ENCODE measurements at places on chromosomes 2 and 18. TPM values are rescaled to one million over a fixed set of nuclear protein-coding genes. Genes with fewer than 3 reads are reported as not detected.
A peak's percentile ranks its signal among the peaks of the same experiment; 100 is the strongest.

GRCh38 chr2:100124761-100125160 lies 17.6 kb downstream of the AFF3 start:
- H3K27ac ChIP-seq, result no peak overlapping the region
- H3K36me3 ChIP-seq, result no peaks in the 10 kb centered on the region
- no peaks in the 10 kb centered on the region for H3K27me3 ChIP-seq

DNA sequence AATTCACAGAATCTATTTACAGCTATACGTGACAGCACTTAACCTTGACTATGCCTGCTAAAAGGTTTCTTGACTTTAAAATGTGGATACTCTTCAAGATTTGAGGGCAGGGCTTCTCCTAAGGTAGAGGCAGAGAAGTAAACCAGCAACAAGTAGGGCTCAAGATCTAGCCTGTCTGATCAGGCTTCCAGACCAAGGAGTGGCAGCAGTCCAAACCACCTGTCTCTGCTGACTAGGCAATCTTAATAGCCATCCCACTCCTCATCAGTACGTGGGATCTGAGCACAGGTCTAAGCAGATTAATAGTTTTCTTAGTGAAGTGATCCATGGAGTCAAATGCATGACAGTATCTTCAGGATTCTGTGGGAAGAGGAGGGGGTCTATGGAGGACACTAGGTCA lies 100.4 kb downstream of the GPD2 start:
- no peaks in the 10 kb centered on the region for H3K27me3 ChIP-seq
- H3K27ac ChIP-seq, result no peak overlapping the region
- H3K4me3 ChIP-seq, result no peak overlapping the region
- no peaks in the 10 kb centered on the region for H3K4me1 ChIP-seq

- H3K4me1 ChIP-seq, result no peaks in the 10 kb centered on the region
- H3K4me3 ChIP-seq, result no peak overlapping the region
- H3K27me3 ChIP-seq, result peaks cover 11% of the 10 kb centered on the region
- no peak overlapping the region for H3K27ac ChIP-seq
Observed at GRCh38 chr18:57376503-57376902, 24.1 kb downstream of the ST8SIA3 start.

DNA sequence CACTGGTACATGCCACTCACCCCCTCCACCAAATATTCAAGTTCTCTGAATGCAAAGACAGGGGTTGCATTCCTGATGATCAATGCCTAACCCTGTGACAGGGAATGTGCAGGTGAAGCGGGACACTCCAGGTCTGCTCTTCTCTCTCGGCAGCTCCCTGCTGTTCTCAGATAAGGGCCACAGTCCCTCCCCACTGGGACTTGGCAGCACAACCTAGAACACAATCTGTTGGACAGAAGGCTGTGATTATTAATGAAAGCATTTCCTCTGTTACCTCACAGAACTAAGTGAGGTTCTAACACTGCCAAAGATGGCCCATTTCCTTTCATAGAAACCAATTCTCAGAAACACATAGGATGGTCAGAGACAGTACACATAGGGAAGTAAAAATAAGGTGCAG lies 42.7 kb downstream of the VSNL1 start:
- no peak for DNase-seq
- H3K4me3 ChIP-seq, result no peak overlapping the region
- no peaks in the 10 kb centered on the region for H3K36me3 ChIP-seq
- no peak overlapping the region for H3K27ac ChIP-seq
- peaks cover 5% of the 10 kb centered on the region for H3K4me1 ChIP-seq

- H3K27me3 ChIP-seq, result no peaks in the 10 kb centered on the region
- H3K4me3 ChIP-seq, result no peak overlapping the region
- no peaks in the 10 kb centered on the region for H3K4me1 ChIP-seq
- peak overlapping the region; percentile 20 for H3K27ac ChIP-seq
- no peak for DNase-seq
Observed at GRCh38 chr2:188609321-188610049, 317.8 kb downstream of the GULP1 start.

GRCh38 chr2:31265234-31265633 lies 31.3 kb downstream of the EHD3 start:
- H3K4me1 ChIP-seq, result no peaks in the 10 kb centered on the region
- no peaks in the 10 kb centered on the region for H3K27me3 ChIP-seq
- peaks cover 30% of the 10 kb centered on the region for H3K36me3 ChIP-seq
- H3K4me3 ChIP-seq, result no peak overlapping the region

Gene DNAJC5G
- total RNA-seq, result not detected

Gene GPR39
- total RNA-seq, result 13.8 TPM

Gene BARD1
- 54.3 TPM for total RNA-seq

Gene REG1B
- not detected for total RNA-seq

Gene PLCD4
- 6.4 TPM for total RNA-seq

All from stomach (tissue), 19 donors.